ENCODE measurements at places on chromosomes 2 and 18.

DNA sequence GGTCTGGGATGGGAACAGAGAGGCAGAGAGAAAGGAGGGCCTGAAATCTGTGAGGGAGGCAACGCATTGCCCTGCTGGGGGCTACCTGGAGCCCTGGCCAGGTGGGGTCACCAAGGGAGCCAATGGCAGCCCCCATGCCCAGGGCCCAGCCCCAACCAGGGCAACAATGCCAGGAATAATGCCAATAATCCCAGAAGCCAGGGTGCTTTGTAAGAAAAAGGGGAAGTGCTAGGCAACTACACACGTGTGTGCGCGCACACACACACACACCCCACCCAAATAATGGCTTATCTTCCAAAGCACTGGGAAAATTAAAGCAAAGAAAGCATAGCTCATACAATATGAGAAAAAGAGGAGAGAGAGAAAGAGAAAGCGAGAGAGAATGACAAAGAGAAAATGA is 7.0 kb upstream of the CLEC4F start:
- ATAC-seq, result no peak

GRCh38 chr2:239884875-239885274 is 140.3 kb downstream of the NDUFA10 start:
- no peak for ATAC-seq

DNA sequence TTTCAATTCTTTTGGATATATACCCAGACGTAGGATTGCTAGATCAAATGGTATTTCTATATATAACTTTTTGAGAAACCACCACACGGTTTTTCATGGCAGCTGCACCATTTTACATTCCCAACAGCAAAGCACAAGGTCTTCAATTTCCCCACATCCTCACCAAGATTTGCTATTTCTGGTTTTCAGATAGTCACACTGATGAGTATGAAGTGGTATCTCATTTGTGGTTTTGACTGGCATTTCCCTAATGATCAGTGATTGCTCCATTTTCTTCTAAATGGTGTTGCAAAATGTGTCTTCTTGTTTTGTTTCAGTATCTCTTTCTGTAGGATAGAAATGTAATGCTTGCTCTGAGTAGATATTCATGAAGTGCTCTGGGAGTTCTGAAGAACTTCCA is 52.0 kb downstream of the ANKRD44 start:
- no peak for ATAC-seq

DNA sequence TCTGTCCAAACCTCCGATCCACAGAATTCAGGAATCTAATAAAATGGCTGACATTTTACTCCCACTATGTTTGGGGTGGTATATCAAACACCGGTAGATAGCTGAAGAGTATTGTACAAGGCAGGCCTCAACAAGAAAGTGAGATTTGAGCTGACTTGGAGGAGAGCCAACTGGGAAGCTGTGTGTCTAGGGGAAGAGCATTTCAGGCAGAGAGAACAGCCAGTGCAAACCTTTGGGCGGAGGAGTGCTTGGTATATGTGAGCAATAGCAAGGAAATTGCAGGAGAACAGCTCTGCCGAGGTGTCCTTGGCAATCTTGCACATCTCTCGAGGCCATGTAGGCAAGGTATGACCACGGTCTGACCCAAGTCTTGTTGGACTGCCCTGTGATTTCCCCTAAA is 1.8 kb upstream of the MERTK start:
- ATAC-seq, result peak; percentile 51

DNA sequence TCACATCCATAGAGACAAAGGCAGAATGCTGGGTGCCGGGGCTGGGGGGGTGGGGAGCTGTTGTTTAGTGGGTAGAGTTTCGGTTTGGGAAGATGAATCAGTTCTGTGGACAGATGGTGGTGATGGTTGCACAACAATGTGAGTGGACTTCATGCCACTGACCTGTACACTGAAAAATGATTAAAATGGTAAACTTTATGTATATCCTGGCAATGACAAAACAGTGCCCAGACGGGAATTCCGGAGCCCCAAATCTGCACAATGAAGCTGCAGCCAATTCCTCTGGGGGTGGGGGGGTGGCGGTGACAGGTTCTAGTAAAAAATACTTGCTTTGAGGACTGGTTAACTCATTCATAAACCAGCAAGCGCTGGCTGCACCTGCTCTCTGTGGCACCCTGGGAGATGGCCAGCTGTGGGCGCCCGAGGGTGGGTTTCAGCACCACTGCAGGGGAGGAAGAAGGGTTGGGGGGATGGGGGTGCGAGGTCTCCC is 81.8 kb upstream of the HPCAL1 start:
- no peak for ATAC-seq

- no peak for ATAC-seq
Observed at GRCh38 chr2:177265824-177266817, 1.6 kb upstream of the NFE2L2 start.

DNA sequence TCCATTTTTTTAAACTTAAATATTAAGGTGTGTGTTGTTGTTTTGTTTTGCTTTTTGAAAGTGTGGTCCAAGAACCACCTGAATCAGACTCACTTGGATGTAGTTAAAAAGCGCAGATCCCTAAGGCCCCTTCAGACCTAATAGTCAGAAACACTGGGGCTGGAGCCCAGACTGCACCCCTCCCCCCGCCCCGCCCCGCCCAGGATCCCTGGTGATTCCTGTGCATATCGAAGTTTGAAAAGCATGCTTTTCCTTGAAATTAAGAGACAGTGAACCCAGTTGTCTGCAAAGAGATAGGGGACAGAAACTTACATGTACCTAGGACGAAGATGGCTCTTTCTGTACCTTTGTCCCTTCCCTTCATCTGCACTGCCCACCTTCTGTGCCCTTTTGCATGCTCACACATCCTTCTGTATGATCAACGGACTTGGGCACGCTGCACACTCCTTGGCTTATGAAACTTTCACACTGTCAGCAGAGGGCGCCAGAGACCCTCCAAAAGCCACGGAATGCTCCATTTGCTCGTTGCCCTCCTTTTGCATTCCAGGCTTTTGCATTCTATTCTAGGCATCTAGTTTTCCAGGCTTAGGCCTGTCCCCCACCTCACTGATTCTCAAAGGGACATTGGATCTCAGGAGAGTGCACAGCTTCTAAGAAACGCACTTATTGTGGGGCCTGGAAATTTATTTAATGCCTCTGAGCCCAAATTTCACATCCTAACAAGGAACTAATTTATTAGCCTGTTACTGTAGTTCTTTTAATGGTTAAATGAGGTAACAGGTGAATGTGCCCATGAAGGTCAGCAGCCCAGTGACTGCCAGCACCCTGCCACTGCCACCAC is 32.8 kb upstream of the SLC14A1 start:
- peak; percentile 68 for ATAC-seq

GRCh38 chr2:160399880-160400279 is 93.7 kb downstream of the RBMS1 start:
- ATAC-seq, result no peak

- ATAC-seq, result no peak
Observed at GRCh38 chr2:30584116-30584515, 137.1 kb downstream of the LCLAT1 start.

GRCh38 chr18:79921984-79922965 is 29.2 kb downstream of the SLC66A2 start:
- ATAC-seq, result peak; percentile 16

GRCh38 chr18:3207565-3207964 is 12.2 kb downstream of the MYOM1 start:
- ATAC-seq, result peak; percentile 92

DNA sequence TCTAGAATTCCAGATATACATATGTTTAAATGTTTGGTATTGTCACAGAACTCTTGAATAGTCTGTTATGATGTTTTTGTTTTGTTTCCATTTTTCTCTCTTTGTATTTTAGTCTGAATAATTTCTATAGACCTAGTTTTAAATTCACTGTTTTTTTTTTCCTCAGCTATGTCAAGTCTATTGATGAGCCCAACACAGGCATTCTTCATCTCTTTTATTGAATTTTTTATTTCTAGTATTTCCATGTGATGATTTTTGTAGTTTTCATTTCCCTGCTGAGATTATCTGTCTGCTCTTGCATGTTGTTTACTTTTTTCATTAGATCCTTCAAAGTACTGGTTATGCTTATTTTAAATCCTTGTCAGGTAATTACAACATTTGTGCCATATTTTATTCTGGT is 254.7 kb downstream of the C1D start:
- ATAC-seq, result no peak

DNA sequence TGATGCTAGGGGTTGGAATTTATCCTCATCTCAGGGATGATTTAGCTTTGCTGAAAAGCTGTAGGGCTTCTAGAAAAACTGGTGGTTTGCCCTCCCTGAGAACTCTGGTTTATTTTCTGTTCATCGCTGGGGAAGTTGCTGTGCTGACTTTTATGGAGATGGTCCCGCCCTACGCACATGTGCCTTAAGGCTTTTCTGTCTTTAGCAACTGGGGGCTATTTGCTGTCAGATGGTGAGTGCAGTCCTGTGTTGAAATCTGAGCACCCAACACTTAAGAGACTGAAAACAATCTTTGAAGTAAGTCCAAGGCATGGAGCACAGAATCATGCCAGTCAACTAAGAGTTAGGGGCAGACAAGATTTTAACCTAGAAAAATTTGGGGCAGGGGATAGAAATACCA is 2148.4 kb upstream of the CELF4 start:
- no peak for ATAC-seq

GRCh38 chr2:105820151-105820550 is 75.4 kb downstream of the NCK2 start:
- no peak for ATAC-seq

DNA sequence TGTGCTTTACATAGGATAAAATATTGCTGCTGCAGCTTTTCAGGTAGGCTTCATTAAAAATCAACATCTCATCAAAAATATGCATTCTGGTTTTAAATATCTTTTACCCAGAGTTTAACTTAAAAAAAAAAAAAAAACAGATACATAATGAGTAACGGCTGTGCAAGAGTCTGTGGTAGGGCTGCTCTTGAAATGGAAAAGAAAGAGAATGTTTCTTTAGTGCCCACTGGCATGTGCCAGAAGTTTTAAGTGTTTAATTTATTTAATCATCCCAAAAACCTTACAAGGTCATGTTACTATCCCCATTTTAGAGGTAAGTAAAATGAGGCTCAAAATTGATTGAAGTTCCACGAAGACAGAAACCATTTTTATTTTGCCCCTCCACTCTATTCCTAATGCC is 92.1 kb downstream of the SLC8A1 start:
- no peak for ATAC-seq

- no peak for ATAC-seq
Observed at GRCh38 chr2:136139631-136140030, 21.7 kb upstream of the CXCR4 start.

DNA sequence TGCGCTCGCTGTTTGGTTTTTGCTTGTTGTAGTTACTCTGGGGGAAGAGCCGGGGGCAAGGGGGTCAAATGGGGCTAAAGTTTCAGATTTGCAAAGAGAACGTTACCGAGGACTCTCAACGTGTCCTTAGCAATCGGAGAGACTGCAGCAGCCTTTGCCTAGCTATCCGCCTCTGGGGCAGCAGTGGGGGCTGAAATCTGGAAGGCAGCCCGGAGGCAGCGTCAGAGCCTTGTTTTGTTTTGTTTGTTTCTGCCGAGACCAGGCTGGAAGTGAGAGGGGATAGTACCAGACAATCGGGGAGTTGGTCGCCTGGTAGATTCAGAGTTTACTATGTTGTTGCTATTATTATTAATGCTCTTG is 1.2 kb downstream of the CDH20 start:
- ATAC-seq, result no peak

- ATAC-seq, result no peak
Observed at GRCh38 chr2:196099916-196100315, 31.3 kb upstream of the DNAH7 start.

DNA sequence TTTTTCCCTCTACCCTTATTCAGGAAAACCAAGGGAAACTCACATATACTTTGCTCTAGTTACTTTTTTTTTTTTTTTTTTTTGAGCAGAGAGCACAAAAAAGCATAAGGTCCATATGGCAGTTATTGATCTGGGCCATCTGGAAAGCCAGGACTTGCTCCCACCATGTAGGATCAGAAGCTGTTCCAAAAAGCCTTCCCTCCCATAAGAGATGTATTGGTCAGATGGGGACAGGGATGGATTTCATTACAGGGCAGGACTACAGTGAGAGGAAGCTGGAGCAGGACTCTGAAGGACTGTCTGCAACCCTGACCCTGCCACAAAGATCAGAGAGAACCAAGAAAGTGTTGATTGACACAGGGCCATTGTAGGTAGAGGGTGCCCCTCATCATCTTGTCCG is 57.3 kb downstream of the NRP2 start:
- ATAC-seq, result no peak

GRCh38 chr2:29423061-29423666 is 307.9 kb downstream of the CLIP4 start:
- no peak for ATAC-seq

DNA sequence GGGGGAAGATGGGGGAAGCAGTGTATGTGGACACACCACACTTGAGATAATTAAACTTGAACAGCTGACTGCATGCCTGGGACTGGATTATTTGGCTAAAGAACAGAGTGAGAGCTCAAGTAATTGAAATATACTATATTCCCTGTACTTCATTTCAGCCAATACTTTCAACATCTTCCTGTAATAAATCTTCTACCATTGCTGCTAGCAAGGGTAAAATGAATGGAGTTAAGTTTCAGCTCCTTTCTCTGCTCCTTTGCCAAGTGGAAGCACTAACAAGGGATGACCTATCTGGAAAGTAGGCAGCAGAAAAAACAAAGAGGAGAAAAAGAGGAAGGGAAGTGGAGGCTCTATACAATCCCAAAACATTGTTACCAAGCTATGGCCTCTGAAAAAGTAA is 50.9 kb downstream of the MMADHC start:
- no peak for ATAC-seq

- no peak for ATAC-seq
Observed at GRCh38 chr2:105110295-105110829, 72.5 kb downstream of the MRPS9 start.

DNA sequence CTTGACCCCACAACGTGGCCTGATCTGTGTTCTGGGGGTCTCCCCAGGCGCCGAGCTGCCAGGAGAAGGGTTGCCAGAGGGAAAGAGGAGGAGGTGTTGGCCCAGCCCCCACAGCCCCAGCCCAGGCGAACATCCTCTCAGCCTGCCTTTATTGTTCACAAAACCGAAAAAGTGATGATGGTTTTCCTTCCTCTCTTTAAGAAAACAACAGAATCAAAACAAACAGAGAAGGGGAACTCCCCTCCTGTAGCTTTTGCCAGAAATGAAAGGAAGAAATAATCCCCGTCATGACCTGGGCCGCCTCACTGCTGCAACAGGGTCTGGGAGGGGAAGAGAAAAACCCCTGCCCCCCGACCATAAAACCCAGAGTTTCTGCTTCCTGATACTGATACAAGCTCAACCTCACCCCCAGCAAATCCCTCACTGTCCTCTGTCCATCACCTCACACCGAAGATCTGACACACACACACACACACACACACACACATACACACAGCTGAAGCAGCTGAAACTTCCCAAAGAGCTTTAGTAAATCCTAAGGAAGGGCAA is 52.0 kb downstream of the ZFP36L2 start:
- no peak for ATAC-seq

- peak; percentile 76 for ATAC-seq
Observed at GRCh38 chr2:1750933-1751766, 6.8 kb upstream of the PXDN start.

Measured in esophagus mucosa (tissue), 1 donor.